ENCODE measurements at places on chromosomes 11 and 22. TPM values are rescaled to one million over a fixed set of nuclear protein-coding genes. Genes with fewer than 3 reads are reported as not detected.

ACTN3 gene
- under 0.01 TPM for total RNA-seq

TP53I11 gene
- total RNA-seq: 36.0 TPM

SCGB1A1 gene
- not detected for total RNA-seq

ZPR1 gene
- 57.9 TPM for total RNA-seq

EFCAB6 gene
- total RNA-seq: 1.9 TPM

TIMP3 gene
- 35.2 TPM for total RNA-seq

SLC35F2 gene
- 20.5 TPM for total RNA-seq

OR51E1 gene
- total RNA-seq: not detected

SELENOM gene
- 301 TPM for total RNA-seq

CYP2D6 gene
- not detected for total RNA-seq

IGSF9B gene
- total RNA-seq: not detected
